ENCODE measurements at places on chromosomes 5 and 9. TPM values are rescaled to one million over a fixed set of nuclear protein-coding genes. Genes with fewer than 3 reads are reported as not detected.

The SLC34A1 gene
- not detected for total RNA-seq

The CCL27 gene
- total RNA-seq, result 0.55 TPM

The HTR4 gene
- total RNA-seq, result 0.17 TPM

The STC2 gene
- 10.2 TPM for total RNA-seq

The GPR151 gene
- not detected for total RNA-seq

The INSL4 gene
- total RNA-seq, result not detected

The IL13 gene
- total RNA-seq, result not detected

The PDCD1LG2 gene
- 1.8 TPM for total RNA-seq

The TMEM252 gene
- total RNA-seq, result not detected

The FOXD1 gene
- total RNA-seq, result 0.46 TPM

The PIP5KL1 gene
- total RNA-seq, result 9.0 TPM

The ITGA2 gene
- total RNA-seq, result 22.3 TPM

The KLHL3 gene
- total RNA-seq, result 6.8 TPM

The CARD9 gene
- 15.2 TPM for total RNA-seq

The FRRS1L gene
- 0.03 TPM for total RNA-seq

The CNTNAP3B gene
- 13.6 TPM for total RNA-seq

The SLC9A3 gene
- total RNA-seq, result 3.8 TPM

The ALDH1A1 gene
- total RNA-seq, result 124 TPM

The GPX3 gene
- total RNA-seq, result 99.0 TPM

The CHSY3 gene
- 6.7 TPM for total RNA-seq

The TMC1 gene
- total RNA-seq, result 0.21 TPM

The ANKRD18A gene
- total RNA-seq, result 6.7 TPM

The DNLZ gene
- 7.7 TPM for total RNA-seq

The SHOC1 gene
- total RNA-seq, result 0.40 TPM

The CKMT2 gene
- total RNA-seq, result 1.7 TPM

The SLC25A2 gene
- 0.83 TPM for total RNA-seq

The TMEM232 gene
- total RNA-seq, result 28.3 TPM

The OTP gene
- total RNA-seq, result not detected

The ZNF474 gene
- total RNA-seq, result 8.9 TPM

The PCSK5 gene
- total RNA-seq, result 28.2 TPM

The THBS4 gene
- total RNA-seq, result 1.7 TPM

The SHLD3 gene
- total RNA-seq, result 2.8 TPM

The SLC4A9 gene
- total RNA-seq, result 0.11 TPM

The SLC1A1 gene
- 13.8 TPM for total RNA-seq

The ADAMTS19 gene
- 0.34 TPM for total RNA-seq

The KIF12 gene
- total RNA-seq, result 4.7 TPM

The F2RL2 gene
- 0.49 TPM for total RNA-seq

The WDR31 gene
- total RNA-seq, result 7.0 TPM

The ADGRV1 gene
- total RNA-seq, result 39.9 TPM

The ADCY2 gene
- 3.5 TPM for total RNA-seq

The WNT8A gene
- total RNA-seq, result not detected

The OR1N1 gene
- total RNA-seq, result not detected

The SLC6A18 gene
- not detected for total RNA-seq

The C5orf58 gene
- not detected for total RNA-seq
